SJCRH30 (cell line): ENCODE measurements at places on chromosomes 4 and X. TPM values are rescaled to one million over a fixed set of nuclear protein-coding genes. Genes with fewer than 3 reads are reported as not detected.

SLC10A7 gene
- total RNA-seq, result 18.8 and 23.3 TPM in 2 replicates

- no peak for DNase-seq
Observed at GRCh38 chr4:77372375-77372774, 215.4 kb downstream of the CCNG2 start.

- DNase-seq, result no peak
Observed at GRCh38 chr4:40170588-40170987, 26.2 kb upstream of the RHOH start.

GPRASP1 gene
- 1.4 and 2.3 TPM in 2 replicates for total RNA-seq

- DNase-seq, result peak; percentile 52
Observed at GRCh38 chrX:13876652-13877051, 59.8 kb upstream of the GPM6B start.

DNA sequence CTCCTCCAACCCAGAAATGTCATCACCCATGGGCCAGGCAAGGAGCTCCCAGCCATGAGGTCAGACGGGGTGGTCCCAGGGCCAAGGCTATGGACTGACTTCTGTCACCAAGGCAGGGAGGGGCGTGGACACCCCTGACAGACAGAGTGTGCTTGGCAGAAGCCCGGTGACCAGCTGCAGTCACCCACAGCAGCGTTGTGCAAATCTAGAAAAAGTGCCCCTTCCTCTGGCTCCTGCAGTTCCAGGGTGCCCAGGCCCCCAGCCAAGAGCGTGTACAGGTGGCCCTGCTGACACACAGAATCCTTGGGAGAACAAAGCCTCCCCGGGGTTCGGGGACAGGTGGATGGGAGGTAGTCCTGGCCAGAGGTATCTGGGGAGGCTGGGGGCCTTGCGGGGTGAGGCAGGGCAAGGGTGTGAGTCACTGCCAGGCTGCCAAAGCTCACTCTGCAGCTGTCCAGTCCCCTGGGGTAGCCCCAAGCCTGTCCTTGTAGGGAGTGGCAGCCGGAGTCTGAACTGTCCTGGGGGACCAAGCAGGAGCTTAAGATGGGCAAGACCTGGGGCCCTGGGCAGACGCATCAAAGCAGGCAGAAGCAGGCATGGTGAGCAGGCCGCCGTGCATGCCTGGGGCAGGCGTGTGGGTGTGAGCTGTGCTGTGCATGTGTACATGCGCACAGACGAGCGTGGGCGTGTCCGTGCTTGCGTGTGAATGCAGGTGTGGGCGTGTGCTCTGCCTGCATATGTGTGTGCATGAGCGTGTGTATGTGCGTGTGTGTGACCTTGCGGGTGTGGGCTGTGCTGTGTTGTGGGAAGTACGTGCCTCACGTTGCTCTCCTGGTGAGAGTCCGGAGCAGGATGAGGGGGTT is 3.3 kb downstream of the MYL5 start:
- peak; percentile 84 for DNase-seq

MAOB gene
- total RNA-seq, result not detected in 2 replicates

AREG gene
- not detected in 2 replicates for total RNA-seq

DCAF8L2 gene
- not detected in 2 replicates for total RNA-seq

DNA sequence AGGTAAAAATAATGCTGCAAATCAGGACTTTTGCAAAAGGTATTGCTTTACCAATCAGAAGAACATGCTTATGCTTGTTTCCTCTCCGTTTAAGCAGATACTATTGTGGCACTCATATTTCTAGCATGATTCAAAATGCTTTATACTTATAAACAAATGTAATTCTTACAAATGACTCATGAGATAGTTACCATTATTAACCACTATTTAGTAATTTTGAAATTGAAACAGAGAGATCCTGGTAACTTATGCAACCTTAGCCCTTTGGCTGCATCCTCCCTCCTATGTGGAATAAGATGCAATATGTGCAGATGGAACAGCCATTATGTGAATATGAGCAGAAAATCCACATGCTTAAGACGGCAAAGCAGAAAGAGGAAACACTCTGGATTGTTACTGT is 164.7 kb downstream of the PCDH18 start:
- no peak for DNase-seq

FAM241A gene
- 0.03 and 0.08 TPM in 2 replicates for total RNA-seq

MAGEA12 gene
- total RNA-seq, result 0.66 and 1.6 TPM in 2 replicates

HTR2C gene
- 0.04 and 0.05 TPM in 2 replicates for total RNA-seq

PNCK gene
- total RNA-seq, result not detected in 2 replicates

TLR3 gene
- total RNA-seq, result not detected in 2 replicates

DNA sequence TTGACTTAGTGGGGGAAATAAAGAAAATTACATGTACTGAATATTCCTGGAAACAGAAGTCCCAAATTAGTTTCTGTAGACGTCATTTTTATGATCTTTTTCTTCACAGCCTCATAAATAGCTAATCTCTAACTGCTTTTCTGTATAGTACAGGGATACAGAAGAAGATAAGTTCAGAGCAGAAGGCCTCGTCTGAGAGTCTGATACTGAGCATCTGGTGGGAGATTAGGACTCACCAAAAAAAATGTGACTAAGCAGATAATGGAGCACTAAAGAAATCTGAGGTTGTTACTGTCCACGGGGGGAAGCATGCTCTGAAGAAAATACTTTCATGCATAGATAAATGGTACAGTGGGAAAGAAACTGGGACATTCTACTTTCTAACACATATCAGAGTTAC is 115.3 kb upstream of the TRPC5 start:
- no peak for DNase-seq

GRCh38 chr4:144449611-144450010 is 196.3 kb upstream of the HHIP start:
- peak; percentile 90 for DNase-seq

DNA sequence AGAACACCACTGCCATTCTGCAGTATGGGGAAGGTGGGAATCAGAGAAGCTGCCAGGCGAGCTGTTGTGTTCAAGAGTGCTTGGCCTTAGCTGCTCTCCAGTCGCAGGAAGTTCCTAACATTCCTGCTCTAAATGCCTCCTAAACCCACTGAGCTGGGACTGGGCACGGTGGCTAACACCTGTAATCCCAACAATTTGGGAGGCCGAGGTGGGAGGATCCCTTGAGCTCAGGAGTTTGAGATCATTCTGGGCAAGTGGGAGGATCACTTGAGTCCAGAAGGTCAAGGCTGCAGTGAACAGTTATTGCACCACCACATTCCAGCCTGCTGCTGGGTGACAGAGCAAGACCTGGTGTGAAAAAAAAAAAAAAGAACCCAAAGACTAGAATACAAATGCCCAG is 690.3 kb upstream of the FAM241A start:
- no peak for DNase-seq

IL9R gene
- not detected in 2 replicates for total RNA-seq

- DNase-seq, result peak; percentile 23
Observed at GRCh38 chr4:3747581-3747904, 18.6 kb upstream of the ADRA2C start.

DNA sequence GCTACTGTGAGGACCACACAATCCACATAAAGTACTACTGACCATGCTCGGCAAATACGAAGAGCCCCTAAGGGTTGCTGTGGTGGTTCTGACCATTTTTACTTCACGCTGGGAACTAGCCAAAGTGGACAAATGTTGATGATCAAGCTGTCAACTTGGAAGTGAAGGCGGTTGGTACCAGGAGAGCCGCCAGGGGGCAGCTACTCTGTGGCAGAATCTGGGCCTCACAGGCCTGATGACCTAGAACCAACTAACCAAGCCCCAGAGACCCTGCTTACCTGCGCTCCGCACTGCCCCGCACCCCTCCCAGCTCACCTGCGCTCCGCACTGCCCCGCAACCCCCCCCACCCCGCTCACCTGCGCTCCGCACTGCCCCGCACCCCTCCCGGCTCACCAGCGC is 5.6 kb downstream of the GAK start:
- DNase-seq, result no peak

DNA sequence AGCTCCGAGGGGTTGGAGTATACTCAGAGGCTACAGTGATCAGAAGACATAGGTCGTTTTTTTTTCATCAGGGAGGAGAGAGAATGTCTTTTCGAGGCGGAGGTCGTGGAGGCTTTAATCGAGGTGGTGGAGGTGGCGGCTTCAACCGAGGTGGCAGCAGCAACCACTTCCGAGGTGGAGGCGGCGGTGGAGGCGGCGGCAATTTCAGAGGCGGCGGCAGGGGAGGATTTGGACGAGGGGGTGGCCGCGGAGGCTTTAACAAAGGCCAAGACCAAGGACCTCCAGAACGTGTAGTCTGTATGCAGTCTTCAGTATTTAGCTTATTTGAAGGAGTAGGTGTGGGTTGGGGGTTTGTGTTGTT is 500 bp downstream of the GAR1 start:
- peak; percentile 22 for DNase-seq
